ENCODE measurements at places on chromosomes 12 and 14.

GRCh38 chr14:104212206-104213095, 74.1 kb downstream of the KIF26A start:
- no peak for DNase-seq

GRCh38 chr12:52156757-52157565, 34.9 kb downstream of the KRT80 start:
- DNase-seq = peak; percentile 79

- DNase-seq = peak; percentile 78
Measured at GRCh38 chr14:73743431-73743931, 29.3 kb upstream of the PNMA1 start.

DNA sequence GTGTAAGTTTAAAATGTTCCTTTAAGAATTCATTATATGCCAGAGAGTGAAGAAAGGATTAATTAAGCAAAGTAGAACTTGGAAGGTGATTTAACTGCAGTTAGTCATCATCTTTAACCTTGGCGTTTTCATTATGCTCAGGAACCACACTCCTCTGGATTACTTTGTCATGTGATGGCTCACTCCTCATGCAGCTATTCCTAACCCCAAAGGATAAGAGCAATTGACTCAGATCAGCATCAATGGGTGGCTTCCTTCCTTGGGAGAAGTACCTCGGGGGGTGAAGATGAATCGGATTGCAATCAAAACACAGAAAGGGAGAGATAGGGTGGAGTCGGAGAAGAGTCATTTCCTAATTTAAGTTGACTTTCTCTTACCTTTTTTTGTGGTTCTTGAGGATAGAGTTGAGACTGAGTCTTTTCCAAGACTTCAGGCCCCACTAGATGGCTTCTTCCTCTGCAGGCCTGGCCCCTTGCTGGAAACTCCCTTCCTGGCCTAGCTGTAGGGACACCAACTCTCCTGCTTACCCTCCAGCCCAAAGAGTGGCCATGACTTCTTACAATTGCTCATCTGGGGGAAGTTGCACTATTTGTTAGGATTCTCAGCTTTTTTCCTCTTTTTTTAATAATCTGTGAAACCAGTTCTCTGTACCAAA, 238.6 kb upstream of the DDHD1 start:
- no peak for DNase-seq

DNA sequence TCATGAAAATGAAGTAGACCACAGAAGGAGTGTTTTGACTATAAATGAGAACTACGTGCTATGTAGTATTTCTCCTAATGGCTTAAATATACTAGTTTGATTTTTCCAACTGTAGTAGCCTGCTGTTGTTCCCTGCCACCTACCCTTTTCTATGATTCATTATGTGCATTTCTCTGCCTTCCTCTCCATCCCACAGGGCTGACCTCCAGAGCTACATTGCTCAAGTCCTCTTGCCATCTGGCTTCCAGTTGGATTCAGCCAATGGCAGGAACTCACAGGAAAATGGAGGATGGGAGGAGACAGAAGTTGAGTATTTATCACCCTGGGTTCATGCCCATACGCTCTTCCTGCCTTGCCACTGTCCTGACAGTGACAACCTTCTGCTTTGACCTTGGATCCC, 515.3 kb downstream of the SOX5 start:
- DNase-seq = no peak
